Activated CD4-positive, alpha-beta memory T cell treated with anti-CD3 and anti-CD28 coated beads, Interleukin-2, amount 10 ng/mL, durations not matched to agents 7 days and 5 days (primary cell): ENCODE measurements at places on chromosomes 11 and 22. TPM values are rescaled to one million over a fixed set of nuclear protein-coding genes. Genes with fewer than 3 reads are reported as not detected.

BDNF gene
- total RNA-seq: not detected

OR5W2 gene
- not detected for total RNA-seq

NRXN2 gene
- not detected for total RNA-seq

MPEG1 gene
- total RNA-seq: not detected

KCNJ5 gene
- total RNA-seq: not detected

CDKN1C gene
- total RNA-seq: 0.60 TPM

ZC3H7B gene
- 41.7 TPM for total RNA-seq

OR9I1 gene
- not detected for total RNA-seq

ZBTB16 gene
- 11.8 TPM for total RNA-seq

OR2AG1 gene
- not detected for total RNA-seq

ZNF408 gene
- 17.5 TPM for total RNA-seq

DNA sequence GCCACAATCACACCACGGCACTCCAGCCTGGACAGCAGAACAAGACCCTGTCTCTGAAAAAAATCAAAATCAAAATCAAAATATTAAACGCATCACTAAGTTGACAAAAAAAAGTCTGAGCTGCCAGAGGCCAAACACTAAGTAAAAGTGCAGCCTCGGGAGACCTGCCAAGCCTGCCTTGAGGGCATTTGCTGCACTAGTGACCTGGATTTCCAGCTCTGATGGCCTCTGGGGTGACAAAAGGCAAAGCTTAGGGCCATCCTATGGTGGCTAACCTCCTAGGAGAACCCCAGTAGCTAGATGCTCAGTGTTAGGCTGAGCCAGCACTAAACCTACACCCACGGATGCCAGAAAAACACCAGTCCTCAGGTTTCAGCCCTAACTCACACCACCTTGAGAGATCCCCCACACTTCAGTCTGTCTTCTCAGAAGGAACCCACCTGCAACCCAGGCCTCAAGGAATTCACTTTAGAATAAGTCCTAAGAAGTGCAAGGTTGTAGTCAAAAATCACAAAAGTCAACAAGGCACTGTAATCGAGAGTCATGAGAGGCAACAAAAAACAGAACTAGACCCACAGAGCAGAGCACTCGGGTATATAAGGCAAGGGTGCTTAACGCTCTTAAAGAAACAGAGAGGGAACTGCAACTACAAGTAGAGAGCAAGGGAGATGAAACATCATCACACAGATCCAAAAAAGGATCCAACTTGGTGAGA lies 28.6 kb downstream of the GNB1L start:
- DNase-seq: peak; percentile 6

DNA sequence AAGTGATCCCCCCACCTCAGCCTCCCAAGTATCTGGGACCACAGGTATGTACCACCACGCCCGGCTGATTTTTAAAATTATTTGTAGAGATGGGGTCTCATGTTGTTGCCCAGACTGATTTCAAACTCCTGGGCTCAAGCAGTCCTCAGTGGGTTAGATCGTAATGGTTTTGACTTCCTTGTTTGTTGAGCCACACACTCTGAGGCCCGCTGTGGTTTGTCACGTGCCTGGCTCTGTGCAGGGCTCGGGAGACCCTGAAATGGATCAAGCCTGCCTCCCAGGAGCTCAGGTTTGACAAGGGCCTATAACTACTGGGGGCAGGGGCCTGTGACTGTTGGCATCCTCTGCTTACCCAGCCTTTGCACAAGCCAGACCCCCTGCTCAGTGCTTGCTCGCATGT lies 68.1 kb downstream of the MPPED1 start:
- DNase-seq: no peak

- DNase-seq: no peak
Observed at GRCh38 chr11:62649486-62649885, 3.1 kb upstream of the GANAB start.

DNA sequence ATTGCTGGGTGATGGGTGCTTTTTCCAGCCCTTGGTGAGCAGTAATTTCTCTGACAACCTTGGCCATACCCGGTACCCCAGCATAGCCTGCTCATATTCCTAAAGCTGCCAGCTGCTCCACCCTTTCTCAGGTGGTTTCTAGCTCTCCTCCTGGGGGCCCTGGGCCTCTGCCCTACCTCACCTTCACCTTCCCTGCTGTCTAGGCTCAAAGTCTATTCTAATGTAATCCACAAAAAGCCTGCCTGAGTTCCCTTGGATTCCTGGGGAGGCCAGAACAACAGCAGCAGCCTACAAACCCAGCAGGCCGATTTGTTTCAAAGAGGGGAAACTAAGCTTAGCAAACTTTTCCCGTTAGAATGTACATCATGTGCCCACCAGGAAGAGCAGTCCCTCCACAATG lies 117.6 kb downstream of the DSCAML1 start:
- DNase-seq: no peak

- no peak for DNase-seq
Observed at GRCh38 chr11:73784080-73784634, 3.5 kb upstream of the MRPL48 start.

DNA sequence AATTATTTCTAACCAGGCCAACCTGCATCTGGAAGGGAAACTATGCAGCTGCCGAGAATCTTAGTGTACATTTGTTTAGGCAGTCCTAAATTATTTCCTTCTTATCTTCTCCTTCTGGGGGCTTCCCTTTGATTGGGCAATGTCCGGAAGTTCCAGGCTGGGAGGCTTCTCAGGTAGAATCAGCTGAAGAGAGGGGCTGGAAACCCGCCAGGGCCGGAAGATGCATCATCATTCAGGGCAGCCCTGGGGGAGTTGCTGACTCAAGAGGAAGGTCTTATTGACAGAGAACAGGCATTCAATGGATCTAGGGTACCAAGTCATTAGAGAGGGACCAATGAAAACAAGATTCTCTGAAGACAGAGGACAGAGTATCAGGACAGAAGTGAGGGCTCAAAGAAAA lies 150.7 kb downstream of the BLID start:
- DNase-seq: no peak

- DNase-seq: no peak
Observed at GRCh38 chr11:107359701-107360100, 97.9 kb downstream of the CWF19L2 start.

DNA sequence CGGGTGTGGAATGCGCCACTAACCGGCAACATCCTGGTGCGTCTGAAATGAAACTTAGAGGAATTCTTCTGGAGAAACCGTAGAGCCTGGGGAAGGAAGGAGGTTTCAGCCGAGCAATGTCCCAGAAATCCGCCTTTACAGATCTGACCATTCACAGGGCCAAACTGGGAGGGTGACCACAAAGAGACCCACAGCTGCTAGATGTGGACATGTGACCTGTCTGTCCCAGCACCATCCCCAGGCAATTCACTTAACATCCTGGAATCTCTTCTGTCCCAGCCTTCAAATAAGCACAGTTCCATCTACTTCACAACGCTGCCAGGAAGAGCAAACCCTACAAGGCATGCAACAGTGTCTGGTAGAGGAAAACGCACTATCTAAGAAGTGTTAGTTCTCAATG lies 9.8 kb downstream of the MCAT start:
- no peak for DNase-seq

DNA sequence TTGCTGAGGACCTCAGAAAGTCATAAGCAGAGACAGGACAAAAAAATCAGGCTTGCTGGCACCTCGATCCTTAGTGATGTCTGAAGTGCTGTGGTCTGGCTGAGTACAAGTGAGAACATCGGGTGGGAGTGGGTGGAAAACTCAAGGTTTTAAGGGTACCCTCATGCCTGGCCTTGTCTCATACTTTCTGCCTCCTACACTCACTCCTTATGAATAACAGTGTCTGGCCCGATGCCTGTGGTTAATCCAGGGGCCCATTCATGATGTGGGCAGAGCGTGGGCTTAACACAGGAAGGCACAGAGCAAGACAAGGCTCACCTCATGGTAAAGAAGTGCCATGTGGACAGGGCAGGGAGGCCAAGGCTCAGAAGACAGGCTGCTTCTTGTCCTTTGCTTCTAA lies 11.0 kb upstream of the UCP3 start:
- peak; percentile 46 for DNase-seq

DNA sequence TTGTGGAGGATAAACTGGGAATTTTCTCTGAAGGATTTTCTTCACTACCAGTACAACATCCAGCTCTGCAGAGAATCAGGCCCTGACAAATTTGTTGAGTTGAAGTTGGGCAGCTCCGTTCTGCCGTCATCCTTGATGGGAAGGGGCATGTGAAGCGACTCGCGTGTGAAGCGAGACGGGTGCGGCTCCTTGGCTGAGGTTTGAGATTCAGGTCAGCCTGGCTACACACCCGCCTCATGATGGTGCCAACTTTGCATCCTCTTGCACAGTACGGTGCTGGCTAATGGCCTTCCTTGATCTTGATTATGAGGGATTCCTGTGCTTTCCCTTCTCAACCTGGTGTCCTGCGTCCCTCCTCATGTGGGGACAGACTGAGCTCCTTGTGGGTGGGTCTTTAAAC lies 19.7 kb upstream of the CDC42EP2 start:
- DNase-seq: no peak

GRCh38 chr11:1237128-1237580 lies 14.3 kb downstream of the MUC5B start:
- no peak for DNase-seq

GRCh38 chr22:28450109-28450508 lies 229.5 kb downstream of the TTC28 start:
- no peak for DNase-seq

DNA sequence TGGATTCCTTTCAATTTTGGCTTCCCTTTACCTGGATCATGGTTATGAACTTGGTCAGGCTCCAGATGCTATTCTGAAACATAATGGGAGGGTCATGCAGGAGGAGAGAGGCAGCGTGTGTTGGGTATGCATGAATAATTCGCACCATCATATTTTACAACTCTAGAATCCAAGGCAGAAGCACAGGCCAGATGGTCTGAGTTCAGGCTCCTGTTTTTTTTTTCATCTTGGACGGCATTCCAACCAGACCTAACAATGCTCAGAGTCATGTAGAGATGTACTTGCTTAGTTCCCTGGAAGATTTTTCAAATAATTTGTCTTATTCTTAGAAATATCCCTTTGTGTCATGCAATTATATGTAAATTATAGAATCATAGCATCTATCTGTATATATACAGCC lies 393.5 kb downstream of the JRKL start:
- no peak for DNase-seq

DNA sequence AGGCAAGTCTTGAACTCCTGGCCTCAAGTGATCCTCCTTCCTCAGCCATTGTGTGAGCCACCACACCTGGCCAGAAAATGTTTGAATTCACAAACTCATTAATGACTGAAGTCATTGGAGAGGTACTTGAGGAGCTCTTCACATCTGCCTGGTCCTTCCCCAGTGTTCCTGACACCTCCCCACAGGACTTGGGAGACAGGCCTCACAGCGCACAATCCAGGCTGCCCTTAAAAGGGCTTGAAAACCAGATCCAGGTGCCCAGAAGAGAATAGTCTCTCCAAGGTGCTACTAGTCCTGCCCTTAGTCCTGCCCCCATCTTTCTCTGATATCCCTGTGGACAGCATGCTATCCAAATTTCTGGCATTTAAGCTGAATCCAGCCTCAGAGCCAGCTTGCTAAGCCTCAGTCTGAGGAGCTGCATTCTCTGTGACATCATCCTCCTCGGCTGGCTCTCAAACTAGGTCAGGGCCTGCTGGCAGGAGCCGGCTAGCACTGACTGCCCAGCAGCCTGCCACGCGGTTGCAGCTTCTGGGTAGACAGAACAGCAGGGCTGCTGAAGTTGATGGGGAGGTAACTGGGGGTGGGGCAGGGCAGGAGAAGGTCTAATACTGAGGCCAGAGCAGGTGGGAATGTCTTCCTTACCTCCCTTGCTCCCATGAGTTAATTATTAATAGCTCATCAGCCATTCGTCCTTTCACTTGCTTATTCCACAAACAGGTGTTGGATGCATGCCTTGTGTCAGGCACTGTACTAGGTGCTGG lies 35.3 kb upstream of the NECTIN1 start:
- no peak for DNase-seq

DNA sequence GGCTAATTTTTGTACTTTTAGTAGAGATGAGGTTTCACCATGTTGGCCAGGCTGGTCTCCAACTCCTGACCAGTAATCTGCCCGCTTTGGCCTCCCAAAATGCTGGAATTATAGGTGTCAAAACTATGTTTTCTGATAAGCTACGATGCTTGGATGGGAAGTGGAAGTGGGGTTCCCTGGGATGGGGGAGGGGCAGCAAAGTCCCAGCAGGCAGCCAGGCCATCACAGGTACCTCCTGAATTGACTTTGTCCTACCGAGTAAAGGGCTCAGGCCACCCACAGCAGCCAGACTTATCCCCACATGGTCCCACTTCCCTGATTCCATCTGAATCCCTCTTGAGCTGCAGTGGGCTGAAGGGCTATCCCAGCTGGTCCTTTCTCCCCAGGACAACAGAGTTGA lies 6.9 kb downstream of the FTH1 start:
- no peak for DNase-seq

DNA sequence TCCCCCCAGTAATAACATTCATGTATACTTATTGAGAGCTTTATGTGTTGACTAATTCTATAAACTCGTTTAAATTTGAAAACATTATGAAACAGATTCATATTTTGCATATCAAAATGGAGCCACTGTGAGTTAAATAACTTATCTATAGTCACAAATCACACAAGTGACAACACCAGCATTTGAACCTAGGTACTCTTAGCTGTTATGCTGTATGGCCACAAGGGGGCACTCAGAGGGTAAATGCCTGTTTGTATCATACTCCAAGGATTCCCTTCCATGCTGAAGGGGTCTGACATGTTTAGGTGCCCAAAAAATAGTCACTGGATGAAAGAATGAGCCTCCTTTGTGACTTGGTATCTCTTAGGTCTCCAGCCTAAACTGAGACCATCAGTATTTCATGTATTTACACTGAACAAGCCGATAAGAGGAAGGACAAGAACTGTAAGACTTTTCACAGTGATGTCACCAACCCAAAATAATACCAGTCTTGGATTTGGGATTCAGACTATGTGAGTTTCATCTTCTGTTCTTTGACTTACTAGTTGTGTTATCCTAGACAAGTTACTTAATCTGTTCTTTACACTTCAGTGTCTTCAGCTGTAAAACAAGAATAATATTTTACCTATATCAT lies 12.2 kb upstream of the OR52D1 start:
- peak; percentile 43 for DNase-seq

DNA sequence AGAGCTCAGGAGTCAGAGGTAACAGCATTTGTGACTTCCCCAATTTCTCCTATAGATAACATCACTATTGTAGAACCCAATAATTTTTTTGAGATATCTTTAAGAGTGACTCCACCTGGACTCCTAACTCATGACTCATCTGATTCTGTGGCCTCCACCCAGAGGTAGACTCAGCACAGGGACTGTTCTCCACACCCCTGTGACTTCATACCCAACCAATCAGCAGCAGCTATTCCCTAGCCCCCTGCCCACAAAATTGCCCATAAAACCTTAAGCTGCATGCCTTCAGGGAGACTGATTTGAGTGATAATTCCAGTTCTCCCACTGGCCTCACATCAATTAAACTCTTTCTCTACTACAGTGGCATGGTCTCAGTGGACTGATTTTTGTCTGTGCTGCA lies 475.4 kb upstream of the FAT3 start:
- DNase-seq: no peak

GRCh38 chr11:71212871-71213559 lies 39.4 kb downstream of the SHANK2 start:
- DNase-seq: no peak

GRCh38 chr11:111408789-111409727 lies 30.0 kb upstream of the POU2AF1 start:
- no peak for DNase-seq

- DNase-seq: no peak
Observed at GRCh38 chr11:130806746-130807145, 109.5 kb downstream of the SNX19 start.

- DNase-seq: no peak
Observed at GRCh38 chr11:66505276-66505816, 5.1 kb upstream of the BBS1 start.

- DNase-seq: no peak
Observed at GRCh38 chr22:45323695-45324094, 14.0 kb downstream of the FAM118A start.
